ENCODE measurements at places on chromosomes 4 and X. TPM values are rescaled to one million over a fixed set of nuclear protein-coding genes. Genes with fewer than 3 reads are reported as not detected.
A peak's percentile ranks its signal among the peaks of the same experiment; 100 is the strongest.

DNA sequence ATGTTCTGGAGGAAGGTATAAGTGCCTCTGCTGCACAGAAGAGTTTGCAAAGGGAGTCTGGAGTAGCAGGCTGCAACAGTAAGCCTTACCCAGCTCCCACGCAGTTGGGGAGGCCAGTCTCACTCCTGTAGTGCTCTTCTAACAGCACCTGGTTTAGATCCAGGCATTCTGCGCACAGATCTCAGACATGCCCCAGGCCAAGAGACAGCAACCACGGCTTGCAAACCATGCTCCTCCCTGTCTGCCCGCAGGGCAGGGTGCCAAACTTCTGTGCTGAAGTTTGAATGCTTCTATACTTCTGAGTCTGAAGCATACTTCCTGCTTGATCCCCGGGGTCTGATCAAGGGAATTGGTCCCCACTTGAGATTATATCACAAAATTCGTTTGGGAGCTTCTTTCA is 106.3 kb downstream of the LINC00632 start:
- DNase-seq: peak; percentile 76

Gene PNMA5
- 0.24 TPM for total RNA-seq

DNA sequence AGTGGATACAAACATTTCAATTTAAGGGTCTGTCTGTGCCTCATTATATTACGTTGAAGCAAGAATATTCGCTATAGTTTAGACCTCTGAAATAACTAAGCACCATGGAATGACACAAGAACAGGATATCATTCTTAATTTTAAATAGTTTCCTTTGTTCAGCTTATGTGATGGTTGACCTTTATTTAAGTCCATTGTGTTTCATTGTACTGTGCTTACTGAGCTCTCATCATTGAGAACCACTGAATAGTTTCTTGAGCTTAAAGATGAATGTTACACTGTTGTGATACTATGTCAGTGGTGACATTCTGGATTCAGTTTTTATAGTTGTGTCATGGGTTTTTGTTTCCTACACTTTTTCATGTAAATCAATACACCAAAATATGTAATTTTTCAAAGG is 239.3 kb downstream of the RPA4 start:
- no peak for DNase-seq

Gene PPEF2
- 6.3 TPM for total RNA-seq

- DNase-seq: no peak
These were observed 46.6 kb upstream of the PGRMC2 start for GRCh38 chr4:128334256-128334655.

- peak; percentile 94 for DNase-seq
These were observed 4.8 kb downstream of the PROM1 start for GRCh38 chr4:16079046-16079445.

DNA sequence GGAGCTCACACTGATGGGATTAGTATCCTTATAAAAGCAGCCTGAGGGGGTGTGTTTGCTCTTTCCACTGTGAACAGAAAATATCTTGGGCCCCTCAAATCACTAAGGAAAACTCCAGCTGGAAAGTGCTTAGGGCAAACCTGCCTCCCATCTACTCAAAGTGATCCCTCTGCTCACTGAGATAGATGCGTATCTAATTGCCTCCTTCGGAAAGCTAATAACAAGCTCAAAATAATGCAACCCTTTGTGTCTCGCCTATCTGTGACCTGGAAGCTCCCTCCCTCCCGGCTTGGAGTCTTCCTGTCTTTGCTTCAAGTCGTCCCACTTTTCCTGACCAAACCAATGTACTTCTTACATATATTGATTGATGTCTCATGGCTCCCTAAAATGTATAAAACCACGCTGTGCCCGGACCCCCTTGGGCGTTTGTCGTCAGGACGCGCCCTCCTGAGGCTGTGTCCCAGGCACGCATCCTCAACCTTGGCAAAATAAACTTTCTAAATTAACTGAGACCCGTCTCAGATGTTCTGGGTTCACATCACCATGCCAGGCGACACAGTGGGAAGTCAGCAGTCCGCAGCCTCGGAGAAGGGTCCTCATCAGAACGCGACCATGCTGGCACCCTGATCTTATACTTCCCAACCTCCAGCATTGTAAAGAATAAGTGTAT is 34.1 kb upstream of the SORCS2 start:
- no peak for DNase-seq

Gene NPNT
- total RNA-seq: 62.1 TPM

All from umbilical cord (tissue), 2 donors.